LHCN-M2 (cell line): ENCODE measurements at places on chromosomes 2 and 18. TPM values are rescaled to one million over a fixed set of nuclear protein-coding genes. Genes with fewer than 3 reads are reported as not detected.

DNA sequence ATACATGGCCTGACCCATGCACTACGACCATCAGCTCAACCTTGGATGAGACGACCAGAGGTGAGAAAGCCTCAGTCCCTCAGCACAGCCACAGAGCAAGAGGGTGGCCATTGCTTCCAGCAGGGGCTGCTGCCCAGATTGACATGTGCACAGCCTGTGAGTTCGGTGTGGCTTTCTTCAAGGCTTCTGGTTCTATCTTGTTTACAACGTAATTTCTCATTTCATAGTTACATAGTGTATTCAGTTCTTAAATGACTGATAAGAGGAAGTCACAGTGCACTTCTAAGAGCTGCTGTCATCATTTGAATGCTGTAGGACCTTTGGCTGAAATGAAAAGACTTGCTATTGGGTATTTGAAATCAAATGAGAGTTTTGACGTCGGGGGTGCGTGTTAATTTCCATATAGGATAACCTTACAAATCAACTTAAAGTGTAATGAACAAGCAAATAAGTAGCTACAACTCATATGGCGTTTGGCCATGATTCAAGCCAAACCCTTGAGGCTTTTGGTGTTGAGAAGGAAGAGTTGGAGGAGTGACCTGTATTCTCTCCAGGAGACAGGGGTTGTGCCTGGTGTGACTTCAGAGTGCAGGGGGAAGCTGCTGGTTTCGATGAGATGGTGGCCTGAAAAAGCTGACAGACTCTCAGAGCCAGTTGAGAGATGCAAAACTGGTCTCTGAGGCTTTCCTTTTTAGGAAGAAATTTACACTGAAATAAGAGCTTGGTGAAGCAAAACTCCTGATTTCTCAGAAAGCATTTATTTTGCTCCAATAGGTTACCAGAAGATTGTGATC, 51.0 kb downstream of the TSHZ1 start:
- DNase-seq: no peak

GRCh38 chr2:132597831-132598230, 72.2 kb downstream of the LYPD1 start:
- no peak for DNase-seq

Gene CFAP65
- total RNA-seq: under 0.01 TPM in 1 of 2 replicates, not detected in the other

DNA sequence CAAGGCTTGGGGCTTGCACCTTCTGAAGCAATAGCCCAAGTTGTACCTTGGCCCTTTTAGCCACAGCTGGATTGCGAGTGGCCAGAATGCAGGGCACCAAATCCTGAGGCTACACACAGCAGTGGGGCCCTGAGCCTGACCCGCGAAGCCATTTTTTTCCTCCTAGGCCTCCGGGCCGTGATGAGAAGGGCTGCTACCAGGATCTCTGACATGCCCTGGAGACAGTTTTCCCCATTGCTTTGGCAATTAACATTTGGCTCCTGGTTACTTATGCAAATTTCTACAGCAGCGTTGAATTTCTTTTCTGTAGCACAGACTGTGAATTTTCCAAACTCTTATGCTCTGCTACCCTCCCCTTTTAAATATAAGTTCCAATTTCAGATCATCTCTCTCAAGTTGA, 54.5 kb downstream of the MOCOS start:
- no peak for DNase-seq

Gene EIF5B
- 13.7 and 25.2 TPM in 2 replicates for total RNA-seq

DNA sequence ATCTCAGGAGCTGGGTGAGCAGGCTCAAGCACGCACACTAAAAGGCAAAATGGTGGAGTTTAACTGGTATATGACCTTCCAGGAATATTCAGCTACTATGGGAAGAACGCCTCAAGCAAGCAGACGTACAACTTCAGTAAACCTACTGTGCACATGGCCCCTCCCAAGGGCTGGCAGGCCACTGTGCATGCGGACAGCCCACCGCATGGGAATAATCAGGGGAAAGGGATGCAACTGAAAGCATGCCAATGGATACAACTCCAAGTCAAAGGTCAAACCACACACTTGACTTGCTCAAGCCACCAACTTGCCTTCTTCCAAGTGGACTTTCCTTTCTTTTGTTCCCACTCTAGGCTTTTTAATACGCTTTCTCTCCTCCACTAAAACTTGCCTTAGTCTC, 121.6 kb upstream of the SNTG2 start:
- no peak for DNase-seq

GRCh38 chr2:126515471-126515870, 140.5 kb upstream of the GYPC start:
- DNase-seq: no peak

- DNase-seq: peak; percentile 99
Measured at GRCh38 chr2:172693037-172693436, 42.6 kb upstream of the RAPGEF4 start.

Gene ST6GAL2
- not detected in 2 replicates for total RNA-seq

- DNase-seq: no peak
Measured at GRCh38 chr2:120167272-120167671, 55.9 kb downstream of the TMEM185B start.
